ENCODE measurements at places on chromosomes 3 and 15. TPM values are rescaled to one million over a fixed set of nuclear protein-coding genes. Genes with fewer than 3 reads are reported as not detected.

DNA sequence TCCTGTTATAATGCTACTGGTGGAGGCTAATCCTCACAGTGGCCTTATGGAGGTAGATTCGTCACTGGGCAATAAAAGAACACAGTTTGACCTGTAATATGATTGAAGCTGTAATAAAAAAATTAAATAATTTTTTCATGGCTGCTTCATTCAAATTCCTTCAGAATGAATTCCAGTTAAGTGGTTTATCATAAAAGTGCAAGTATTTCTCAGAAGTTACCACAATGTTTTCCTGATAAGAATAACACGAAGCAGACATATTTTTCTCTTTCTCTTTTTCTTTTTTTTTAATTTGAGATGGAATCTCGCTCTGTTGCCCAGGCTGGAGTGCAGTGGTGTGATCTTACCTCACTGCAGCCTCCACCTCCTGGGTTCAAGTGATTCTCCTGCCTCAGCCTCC lies 15.6 kb downstream of the B4GALT4 start:
- DNase-seq = no peak

GRCh38 chr3:172836390-172836997 lies 86.0 kb downstream of the ECT2 start:
- peak; percentile 84 for DNase-seq

GRCh38 chr3:4583416-4583815 lies 90.3 kb downstream of the ITPR1 start:
- no peak for DNase-seq

DNA sequence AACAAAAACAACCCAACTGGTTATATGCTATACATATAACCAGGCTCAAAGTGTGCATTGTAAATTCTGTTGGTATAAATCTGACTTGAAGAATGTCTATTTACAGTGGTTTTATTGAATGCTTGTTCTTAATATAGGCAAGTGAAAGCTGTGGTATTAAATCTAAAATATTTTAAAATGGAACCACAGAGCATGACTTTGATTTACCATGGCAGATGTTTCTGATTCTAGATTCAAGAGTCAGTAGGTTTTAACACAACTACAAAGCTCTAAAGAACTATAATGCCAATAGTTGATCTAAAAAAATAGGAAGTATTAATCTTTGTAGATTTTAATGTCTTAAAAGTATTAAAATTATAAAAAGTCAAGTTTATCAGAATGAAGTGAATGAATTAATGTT lies 141.9 kb upstream of the PLSCR5 start:
- DNase-seq = no peak

DNA sequence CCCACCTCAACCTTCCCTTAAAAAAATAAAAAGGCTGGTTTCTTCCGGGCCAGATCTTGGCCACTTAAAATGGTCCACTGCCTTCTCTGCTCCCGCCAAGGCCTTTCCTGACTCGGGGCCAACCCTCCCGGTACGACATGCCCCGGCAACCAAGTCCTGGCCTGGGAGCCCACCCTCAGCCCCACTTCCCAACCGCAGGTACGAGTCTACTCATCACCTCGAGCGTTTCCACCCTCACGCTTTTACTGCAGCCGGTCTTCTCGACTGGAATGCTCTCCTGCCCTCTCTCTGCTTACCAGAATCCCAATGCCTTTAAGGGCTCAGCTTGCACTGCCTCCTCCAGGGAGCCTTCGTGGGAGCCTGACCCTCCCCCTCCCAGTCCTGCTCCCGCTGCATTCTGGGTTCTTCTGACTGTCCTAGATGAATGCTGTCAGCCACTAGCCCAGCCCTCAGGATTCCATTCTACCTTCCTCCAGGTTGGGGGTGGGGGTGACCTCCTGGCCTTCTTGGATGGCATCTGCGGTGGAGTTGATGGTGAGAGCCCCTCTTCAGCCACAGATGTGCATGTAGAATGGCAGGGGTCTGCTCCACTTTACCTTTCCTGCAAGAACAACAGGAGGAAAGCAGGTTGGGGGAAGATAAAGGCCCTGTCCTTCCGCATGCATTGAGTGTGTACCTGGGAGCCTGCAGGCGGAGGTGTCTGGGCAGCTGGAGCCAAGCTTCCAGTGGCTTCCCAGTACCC lies 1.1 kb upstream of the CSRNP1 start:
- DNase-seq = no peak

GRCh38 chr3:53324105-53324504 lies 23.2 kb downstream of the DCP1A start:
- DNase-seq = no peak

DNA sequence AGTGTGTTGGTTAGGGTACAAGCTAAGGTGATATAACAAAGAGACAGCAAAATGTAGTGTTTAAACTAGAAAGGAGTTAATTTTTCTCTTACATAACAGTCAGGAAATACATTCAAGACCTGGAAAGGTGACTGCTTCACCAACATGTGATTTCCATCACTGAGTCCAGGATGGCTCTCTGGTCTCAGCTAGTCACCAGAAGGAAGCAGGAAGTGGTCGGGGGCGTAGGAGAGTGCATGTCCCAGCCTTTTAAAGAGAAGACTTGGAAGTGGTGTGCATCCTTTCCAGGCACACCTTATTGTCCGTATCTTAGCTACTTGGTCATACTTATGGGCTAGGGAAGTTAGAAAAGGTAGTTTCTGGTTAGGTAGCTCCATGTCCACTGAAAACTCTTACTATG lies 11.1 kb upstream of the UBE2Q2 start:
- DNase-seq = no peak

DNA sequence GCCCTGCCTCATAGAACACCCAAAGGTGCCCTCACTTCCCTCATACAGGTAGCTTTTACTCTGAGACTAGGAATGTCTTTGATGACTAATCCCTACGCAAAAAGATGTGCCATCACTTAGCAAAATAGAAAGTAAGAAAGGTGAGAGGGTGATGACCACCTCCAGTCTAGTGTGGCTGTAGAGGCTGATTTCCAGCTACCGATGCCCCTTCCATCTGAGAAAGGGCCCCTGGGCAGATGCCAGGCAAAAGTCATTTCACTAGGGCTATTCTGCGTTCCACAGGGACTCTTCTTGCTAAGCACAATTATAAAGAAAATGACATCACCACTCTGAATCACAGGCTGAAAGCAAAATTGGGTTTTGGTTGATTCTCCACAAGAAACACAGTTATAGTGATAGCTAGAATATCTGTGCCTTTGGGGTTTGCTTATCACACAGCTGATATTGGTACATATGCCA lies 77.4 kb downstream of the RBPMS2 start:
- DNase-seq = peak; percentile 12

DNA sequence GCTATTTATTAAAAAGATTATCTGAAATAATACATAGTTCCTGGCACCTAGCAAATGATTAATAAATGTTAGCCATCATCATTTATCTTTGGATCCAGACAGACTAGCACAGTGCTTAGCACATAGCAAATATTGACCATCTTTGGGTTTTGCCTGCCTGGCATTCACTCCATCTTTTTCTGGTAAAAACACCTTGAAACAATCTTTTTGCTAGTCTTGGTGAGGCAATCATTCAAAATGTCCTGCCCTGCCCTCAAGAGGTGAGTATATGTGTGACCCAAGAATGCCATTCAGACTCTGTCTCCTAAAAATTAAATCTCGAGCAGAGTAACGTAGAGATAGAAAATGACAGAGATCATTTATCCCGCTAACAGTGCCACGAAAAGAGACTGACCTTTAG lies 78.3 kb upstream of the ZNF280D start:
- DNase-seq = no peak

- no peak for DNase-seq
These were observed 590.2 kb upstream of the TBL1XR1 start for GRCh38 chr3:177787279-177788041.

DNA sequence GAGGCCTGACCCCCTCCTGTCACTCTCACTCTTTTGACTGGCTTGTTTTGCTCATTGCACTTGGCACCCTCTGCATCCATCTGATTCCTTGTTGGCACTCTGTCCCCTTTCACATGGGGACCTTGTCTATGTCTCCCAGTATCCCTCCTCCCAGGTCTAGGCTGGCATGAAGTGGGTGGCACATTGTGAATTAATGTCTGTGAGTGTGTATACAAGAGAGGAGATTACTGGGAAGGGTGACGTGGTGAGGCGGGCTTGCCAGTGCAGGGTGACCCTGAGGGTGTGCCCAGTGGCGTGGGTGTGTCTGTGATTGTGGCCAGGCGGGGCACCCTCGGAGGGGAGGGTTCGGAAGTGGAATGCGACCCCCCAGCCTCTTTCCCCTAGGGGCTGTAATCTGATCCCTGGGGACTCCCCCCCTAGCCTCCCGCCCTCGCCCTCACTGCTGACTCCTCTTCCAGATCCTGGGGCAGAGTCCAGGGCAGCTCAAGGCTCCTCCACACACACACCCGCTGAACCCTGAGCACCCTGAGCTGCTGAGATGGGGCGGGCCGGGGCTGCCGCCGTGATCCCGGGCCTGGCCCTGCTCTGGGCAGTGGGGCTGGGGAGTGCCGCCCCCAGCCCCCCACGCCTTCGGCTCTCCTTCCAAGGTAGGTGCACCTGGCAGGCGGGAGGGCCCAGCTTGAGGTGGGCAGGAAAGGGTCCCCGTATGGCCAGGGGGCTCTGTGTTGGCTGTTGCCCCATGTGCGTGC lies at the start of gene SEMA3B:
Gene SEMA3B (plus strand): TSS at position 445 of the 749 bp plus-strand sequence. CDS start 94 bp downstream, at position 539.
- no peak for DNase-seq

DNA sequence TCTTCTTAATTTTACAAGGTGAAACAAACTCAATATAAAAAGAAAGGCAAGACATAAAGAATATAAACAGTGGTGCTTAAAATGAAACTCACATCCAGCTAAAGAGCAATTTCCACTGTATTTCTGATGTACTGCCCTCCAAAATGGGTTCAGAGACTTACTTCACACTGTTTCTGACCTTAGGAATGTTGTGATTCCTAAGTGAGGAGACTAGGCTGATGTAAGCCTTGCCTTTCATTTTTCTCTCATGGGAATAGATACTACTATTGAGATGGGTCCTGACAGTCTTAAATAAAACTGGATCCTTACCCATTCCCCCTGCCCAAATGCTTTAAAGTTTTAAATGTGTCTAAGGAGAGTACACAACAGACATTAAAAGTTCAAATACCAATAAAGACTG lies 86.9 kb downstream of the CBLB start:
- DNase-seq = no peak

DNA sequence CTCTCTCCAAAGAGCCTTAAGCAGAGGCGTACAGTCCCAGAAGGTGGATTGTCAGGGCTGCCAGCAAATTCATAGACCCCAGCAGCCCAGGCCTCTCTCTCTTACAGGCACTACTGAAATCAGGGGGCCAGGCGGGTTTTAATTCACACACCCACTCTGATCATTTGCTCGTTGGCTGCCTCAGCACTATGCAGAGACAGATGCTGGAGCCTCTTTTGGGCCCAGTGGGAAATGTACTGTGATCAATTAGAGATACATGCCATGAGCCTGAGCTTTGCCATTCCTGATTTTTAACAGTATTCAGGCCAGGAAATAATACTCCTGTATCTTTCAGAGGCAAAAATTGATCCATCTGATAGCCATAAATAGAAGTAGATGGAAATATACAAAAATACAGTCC lies 53.0 kb downstream of the CMTM6 start:
- DNase-seq = no peak

- no peak for DNase-seq
These were observed 48.8 kb upstream of the PIK3R4 start for GRCh38 chr3:130795396-130795795.

DNA sequence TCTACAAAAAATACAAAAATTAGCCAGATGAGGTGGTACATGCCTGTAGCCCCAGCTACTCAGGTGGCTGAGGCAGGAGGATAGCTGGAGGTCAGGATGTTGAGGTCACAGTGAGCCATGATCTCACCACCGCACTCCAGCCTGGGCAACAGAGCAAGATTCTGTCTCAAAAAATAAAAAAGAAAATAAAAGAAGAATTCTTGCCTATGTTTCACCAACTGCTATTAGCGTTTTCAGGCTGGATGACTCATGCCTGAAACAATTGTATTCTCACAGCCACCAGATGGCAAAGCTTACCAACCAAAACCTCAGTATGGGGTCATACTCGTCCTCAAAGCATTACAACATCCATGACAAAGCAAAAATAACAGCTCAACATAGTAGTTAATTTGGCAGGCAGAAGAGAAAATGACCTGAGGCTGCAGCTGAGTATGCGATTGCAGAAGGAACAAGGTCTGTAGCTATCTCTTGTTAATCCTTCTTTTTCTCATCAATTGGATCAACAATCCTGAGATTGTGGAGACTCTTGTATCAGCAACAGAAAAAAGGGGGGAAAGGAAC lies 52.2 kb downstream of the TP53BP1 start:
- peak; percentile 95 for DNase-seq

DNA sequence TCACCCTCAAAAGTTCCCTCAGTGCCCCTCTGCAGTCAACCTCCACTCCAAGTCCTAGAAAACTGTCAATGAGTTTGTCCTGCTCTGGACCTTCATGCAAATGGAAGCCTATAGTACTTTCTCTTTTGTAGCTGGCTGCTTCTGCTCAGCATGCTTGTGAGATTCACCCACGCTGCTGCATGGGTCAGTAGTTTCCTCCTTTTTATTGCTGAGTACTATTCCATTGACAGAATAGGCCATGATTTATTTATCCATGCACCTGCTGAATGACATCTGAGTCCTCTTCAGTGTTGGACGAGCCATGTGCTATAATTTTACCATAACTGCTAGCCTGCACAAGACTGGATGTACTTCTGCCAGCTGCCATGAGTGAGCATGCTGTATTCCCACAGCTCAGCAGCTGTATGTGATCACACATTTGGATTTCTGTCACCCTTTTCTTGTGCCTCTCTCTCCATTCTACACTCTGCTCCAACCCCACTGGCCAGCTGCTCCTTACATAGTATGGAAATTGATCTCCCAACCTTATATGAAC lies 26.3 kb downstream of the CDCP1 start:
- no peak for DNase-seq

The TGM5 gene
- total RNA-seq = not detected

The ISLR gene
- not detected for total RNA-seq

The C3orf20 gene
- total RNA-seq = not detected

The GCHFR gene
- total RNA-seq = 17.5 TPM

The EBLN2 gene
- total RNA-seq = 3.0 TPM

The PRKAR2A gene
- total RNA-seq = 22.9 TPM

The TRPM1 gene
- total RNA-seq = not detected

The SEMA6D gene
- total RNA-seq = 0.44 TPM

The PTPRG gene
- 5.8 TPM for total RNA-seq
